SK-MEL-5 (cell line): ENCODE measurements at places on chromosomes 6 and 20.

DNA sequence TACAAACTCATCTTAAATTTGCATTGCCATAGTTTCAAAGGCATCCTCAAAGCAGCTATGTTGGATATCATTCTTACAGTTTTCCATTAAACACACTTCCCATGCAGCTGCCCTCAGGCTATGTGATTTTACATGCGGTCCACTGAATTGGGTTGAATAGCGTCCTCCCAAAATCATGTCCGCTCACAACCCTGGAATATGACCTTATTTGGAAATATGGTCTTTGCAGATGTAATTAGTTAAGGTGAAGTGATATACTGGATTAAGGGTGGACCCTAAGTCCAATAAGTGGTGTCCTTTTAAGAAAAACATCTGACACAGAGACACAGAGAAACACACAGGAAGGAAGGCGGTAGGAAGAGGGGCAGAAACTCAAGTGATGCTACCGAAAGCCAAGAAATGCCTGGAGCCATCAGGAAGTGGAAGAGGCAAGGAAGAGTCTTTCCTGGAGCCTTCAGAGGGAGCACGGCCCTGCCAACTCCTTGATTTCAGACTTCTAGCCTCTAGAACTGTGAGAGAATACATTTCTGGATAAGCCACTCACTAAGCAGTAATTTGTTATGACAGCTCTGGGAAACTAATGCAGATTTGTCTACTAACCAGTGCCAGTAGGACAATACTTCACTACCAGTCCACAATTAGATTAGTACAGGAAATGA is 42.7 kb upstream of the NHSL1 start:
- peak; percentile 50 for DNase-seq

- no peak for DNase-seq
Measured at GRCh38 chr20:8854571-8854970, 214.3 kb upstream of the PLCB4 start.

- DNase-seq, result no peak
Measured at GRCh38 chr6:34435916-34436315, 10.0 kb upstream of the RPS10 start.

GRCh38 chr20:10347086-10347880 is 86.7 kb downstream of the MKKS start:
- no peak for DNase-seq

- no peak for DNase-seq
Measured at GRCh38 chr6:7727946-7728854, 2.3 kb downstream of the BMP6 start.

GRCh38 chr20:11813106-11813890 is 104.4 kb upstream of the BTBD3 start:
- no peak for DNase-seq

DNA sequence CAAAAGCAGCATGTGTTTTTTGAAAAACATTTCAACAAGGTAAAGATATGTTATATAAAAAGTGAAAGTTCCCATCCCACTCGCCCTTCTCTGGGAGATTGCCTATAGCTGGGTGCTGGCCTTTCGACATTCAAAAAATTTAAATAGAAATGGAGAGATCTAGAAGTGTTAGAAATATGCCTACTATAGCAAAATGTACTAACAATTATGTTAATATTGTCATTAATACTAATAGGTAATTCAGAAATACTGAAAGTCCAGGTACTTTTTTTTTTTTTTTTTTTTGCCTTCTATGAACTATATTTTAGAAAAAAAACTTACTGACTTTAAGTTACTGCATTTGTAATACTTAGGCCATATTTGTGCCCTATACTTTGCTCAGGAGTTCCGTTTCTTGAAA is 87.1 kb downstream of the SESN1 start:
- DNase-seq, result no peak

GRCh38 chr6:7301702-7302101 is 11.3 kb downstream of the SSR1 start:
- DNase-seq, result no peak
